IPS DF 6.9 (cell line): ENCODE measurements at places on chromosomes 1 and 21.

- DNase-seq, result no peak
Measured at GRCh38 chr21:34999397-34999941, 49.6 kb downstream of the RUNX1 start.

DNA sequence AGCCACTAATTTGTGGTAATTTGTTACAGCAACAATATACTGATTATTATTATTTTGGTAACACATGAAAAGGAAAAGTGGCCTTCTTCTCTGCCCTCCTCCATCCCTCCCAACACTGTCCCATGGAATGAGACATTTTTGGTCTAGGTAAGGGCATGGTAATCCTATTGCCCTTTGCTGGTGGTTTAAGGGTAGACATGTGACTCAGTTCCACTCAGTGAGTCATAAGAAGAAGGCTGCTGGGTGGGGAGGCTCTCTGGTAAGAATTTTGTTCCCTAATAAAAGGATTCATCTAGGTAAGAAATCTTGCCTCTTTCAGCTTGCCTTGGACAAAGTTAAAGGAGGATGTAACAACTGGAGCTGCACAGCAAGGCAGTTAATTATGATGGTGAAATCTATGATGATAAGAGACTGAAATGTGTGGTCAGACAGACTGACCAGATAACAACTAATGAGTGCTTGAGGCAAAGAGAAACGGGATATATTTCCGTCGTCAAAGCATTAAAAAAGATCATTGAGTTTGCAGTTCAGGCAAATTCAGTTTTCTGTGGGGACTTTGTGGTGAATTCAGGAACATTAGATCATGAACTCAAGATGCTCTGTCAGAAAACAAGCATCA, 232.0 kb upstream of the KCNK2 start:
- DNase-seq, result no peak

DNA sequence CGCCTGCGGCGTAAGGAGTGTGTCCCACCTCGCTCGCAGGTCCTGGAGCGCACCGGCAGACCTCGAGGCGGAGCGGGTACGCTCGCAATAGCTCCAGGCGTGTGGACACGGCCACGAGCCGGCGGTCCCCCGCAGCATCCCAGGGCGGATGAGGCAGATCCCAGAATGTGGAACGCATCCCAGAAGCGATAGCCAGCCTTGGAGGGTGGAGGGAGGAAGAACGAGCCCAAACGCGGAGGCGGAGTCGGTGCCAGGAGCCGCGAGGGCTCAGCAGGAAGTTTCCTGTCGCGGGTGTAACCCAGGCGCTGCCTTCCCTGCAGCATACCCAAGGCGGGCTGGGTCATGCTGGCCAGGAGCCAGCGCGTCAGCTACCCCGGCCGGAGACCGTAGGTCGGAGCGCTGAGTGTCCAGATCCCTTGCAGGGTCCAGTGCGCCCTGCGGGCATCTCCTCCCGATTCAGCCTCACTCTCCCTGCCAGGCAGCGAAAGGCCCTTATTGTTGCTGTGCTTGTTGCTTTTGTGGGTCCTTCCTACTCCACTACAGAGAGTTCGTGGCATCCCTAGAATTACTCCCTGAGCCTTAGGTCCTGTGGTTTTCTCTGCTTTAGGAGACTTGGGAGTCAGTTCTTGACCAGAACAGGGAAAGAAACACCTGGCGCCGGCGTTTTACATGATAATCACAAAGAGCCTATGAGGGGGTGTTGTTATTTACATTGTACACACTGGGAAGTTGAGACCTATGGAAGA, 27.7 kb downstream of the STYXL2 start:
- no peak for DNase-seq

- no peak for DNase-seq
Measured at GRCh38 chr1:35850051-35850450, 33.0 kb upstream of the AGO1 start.

GRCh38 chr1:246803883-246804282, 79.7 kb downstream of the SCCPDH start:
- no peak for DNase-seq

DNA sequence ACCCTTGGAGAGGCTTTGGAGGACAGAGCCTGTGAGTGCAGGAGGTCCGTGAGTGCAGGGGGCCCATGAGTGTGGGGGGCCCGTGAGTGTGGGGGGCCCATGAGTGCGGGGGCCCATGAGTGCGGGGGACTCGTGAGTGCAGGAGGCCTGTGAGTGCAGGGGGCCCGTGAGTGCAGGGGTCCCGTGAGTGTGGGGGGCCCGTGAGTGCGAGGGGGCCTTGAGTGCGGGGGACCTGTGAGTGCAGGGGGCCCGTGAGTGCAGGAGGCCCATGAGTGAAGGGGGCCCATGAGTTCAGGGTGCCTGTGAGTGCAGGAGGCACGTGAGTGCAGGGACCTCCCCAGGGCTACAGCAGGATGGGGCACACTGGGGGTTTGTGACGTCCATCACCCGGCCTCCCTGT, 108.3 kb upstream of the TTC34 start:
- DNase-seq, result no peak

DNA sequence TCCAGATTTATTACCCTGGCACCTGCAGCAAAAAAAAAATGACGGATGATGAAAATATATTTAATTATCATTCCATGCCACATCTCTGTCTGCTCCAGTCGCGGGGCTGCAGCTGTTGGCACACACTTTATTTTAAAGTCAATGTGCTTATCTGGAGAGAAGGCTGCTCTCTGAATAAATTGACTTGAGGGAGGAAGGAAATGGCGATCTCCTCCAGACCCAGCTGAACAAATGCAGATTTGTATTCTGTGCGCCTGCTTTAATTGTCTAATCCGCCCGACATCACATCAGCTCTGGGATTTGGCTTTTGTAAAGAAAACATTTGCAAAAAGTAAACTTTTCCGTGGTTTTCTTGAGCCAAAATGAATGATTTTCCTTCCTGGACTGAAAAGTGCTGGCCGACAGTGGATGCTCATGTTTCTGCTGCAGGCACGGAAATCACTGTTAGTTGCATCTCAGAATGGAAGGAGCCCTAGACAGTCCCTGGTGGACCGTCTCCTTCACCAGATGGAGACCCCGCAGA, 150.2 kb downstream of the CAMTA1 start:
- no peak for DNase-seq

GRCh38 chr1:222654849-222655248, 37.0 kb downstream of the MIA3 start:
- DNase-seq, result no peak

DNA sequence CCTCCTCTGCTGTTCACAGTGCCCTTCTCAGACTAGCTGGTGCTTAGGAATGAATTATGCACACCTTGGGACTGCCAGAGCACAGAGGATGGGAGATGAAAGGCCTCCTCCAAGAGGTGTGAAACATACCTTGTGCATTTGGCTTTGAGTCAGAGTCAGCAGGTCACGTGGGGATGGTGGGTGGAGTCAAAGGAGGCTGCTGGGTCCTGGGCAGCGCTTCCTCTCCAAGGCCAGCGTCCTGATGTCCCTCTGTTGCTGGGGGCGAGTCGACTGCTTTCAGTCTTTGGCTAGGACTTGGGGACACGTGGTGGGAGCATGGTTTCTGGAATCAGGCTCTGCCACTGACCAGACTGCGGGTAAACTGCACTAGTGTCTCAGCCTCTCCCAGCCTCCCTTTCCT, 91.2 kb downstream of the AJAP1 start:
- DNase-seq, result no peak

GRCh38 chr1:169550294-169550693, 36.0 kb downstream of the F5 start:
- DNase-seq, result peak; percentile 16

- no peak for DNase-seq
Measured at GRCh38 chr1:8598060-8598724, 219.2 kb downstream of the RERE start.

GRCh38 chr1:147892216-147892615, 10.4 kb upstream of the GJA8 start:
- DNase-seq, result peak; percentile 9

GRCh38 chr1:116952738-116953275, 43.1 kb downstream of the PTGFRN start:
- no peak for DNase-seq

GRCh38 chr21:44828362-44829056, 10.6 kb upstream of the SUMO3 start:
- DNase-seq, result no peak

GRCh38 chr1:67792103-67792502, 41.2 kb downstream of the GNG12 start:
- no peak for DNase-seq

DNA sequence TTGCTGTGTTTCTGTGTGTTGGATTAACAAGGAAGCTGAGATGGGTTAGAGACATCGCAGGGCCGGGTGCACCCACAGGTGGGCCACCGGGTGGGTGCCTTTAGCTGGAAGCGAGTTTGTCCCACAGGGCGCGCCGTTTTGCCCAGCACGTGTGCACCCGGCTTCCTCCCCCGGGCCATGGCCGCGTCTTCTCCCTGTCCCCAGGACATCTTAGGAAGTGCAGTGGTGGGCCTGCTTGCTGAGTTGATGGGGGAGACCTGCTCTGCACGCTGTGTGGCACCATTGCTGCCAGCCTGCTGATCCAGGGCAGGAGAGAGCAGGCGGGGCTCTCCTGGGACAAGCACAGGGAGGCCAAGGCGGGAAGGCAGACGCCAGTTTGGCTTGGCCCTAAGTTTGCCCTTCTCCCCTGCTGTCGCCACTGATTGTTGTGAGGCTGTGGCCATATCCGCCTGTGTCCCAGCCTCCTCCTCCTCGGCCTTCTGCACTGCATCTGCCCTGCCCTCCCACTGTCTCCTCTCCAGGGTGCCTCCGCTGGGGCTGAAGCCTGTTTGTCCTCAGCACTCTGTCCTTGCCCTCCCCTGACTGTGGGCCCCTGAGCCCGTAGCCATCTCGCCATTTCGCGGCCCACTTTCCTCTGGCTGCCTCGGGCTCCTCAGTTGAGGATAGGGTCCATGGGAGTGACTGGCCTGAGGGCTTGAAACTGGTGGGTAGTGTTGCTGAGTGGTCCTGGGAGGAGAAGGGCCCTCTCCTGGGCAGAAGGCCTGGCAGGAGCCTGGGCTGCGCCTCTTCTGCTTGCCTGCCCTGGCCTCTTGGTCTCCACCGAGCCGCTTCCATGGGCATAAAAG, 47.6 kb downstream of the PKNOX1 start:
- no peak for DNase-seq

DNA sequence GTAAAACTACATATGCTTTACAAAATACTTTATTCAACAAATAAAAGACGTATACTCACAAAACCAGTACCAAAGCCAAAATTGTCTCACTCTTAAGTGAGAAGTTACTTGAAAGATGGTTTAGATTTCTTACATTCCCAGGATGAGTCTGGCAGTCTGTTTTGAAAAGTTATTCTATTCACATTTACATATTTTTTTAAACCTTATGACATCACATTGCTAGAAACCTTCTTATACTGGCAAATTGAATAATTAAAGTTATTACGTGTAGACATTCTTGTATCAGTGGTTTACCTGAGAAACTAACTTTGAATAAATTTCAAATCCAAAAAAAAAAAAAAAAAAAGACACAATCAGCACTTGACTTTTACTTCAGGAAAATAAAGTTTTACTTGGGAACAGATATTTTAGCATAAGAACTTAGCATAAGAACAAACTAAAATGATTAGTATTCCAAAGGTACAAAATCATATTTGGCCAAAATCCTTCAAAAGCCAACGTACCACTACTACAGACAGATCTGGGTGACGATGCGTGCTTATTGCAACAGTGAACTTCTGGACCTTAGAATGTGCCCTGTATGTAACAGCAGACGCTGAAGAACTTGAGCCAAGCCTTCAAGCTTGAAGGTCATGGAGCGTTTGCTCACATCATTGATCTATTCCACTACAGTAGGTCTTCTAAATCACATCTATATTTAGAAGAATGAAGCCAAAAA, 2.5 kb downstream of the CDC42BPA start:
- no peak for DNase-seq

DNA sequence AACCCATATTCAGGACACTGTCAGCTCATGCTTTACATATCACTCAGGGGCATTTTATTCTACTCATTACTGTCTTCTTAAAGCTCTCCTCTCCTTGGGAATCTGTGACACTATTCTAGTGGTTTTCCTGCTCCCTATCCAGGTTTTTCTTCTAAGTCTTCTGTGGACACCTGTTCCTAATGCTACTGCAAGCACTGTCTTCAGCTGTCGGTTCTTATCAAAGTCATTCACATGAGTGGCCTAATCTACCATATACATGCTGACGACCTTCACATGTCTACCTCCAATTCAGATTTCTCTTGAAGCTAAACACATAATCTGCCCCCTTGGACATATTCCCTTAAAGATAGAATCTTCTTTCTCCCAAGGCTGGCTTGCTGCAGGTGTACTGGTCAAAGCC, 39.8 kb upstream of the PRRX1 start:
- no peak for DNase-seq
